ENCODE measurements at places on chromosomes 3 and 15. TPM values are rescaled to one million over a fixed set of nuclear protein-coding genes. Genes with fewer than 3 reads are reported as not detected.

Gene LRTM1
- total RNA-seq, result not detected

Gene SPTSSB
- total RNA-seq, result not detected

Gene GOLGA8G
- not detected for total RNA-seq

- no peak for DNase-seq
Observed at GRCh38 chr3:146130881-146131371, 30.1 kb downstream of the PLOD2 start.
